Femur (tissue), 1 donor: ENCODE measurements at places on chromosomes 2 and 18.

DNA sequence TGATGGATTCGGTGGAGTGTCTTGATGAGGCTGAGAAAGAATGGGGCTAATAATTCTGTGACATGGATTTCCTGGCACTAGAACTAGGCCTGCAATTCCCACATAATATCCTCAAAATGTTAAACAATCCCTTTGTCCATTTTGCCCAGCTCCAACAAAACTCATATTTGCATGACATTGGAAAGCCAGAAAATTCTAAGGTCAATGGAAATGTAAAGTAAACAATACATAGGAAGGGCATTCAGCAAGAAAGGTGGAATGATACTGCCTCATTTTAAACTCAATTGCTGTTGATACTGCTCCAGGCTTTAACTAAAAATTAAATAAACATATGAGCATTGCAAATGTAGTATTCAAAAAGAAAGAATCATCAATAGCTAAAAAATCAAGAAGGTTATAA is 434.8 kb upstream of the SLC8A1 start:
- DNase-seq = no peak

- no peak for DNase-seq
Observed at GRCh38 chr2:222299906-222300725, 1.3 kb upstream of the PAX3 start.

- no peak for DNase-seq
Observed at GRCh38 chr2:196234672-196235071, 63.3 kb upstream of the STK17B start.

- no peak for DNase-seq
Observed at GRCh38 chr2:174600349-174600748, 2.7 kb upstream of the WIPF1 start.

DNA sequence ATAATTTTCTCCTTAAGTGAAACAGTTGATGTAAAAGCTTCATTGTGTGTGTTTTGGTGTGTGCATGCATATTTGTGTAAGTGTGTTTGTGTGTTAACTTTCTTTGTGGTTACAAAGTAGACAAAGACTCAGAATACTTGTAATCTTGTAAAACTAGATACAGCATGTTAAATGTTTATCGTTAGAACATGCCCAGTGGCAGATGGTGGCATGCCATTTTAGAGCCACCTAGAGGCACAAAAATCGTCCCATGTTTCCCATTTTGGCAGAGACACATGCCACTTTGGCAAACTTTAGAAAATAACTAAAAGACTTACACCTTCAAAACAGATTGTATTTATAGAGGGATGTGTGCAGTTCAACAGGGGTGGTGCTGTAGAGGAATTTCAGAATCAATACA is 224.1 kb downstream of the LRP1B start:
- no peak for DNase-seq

DNA sequence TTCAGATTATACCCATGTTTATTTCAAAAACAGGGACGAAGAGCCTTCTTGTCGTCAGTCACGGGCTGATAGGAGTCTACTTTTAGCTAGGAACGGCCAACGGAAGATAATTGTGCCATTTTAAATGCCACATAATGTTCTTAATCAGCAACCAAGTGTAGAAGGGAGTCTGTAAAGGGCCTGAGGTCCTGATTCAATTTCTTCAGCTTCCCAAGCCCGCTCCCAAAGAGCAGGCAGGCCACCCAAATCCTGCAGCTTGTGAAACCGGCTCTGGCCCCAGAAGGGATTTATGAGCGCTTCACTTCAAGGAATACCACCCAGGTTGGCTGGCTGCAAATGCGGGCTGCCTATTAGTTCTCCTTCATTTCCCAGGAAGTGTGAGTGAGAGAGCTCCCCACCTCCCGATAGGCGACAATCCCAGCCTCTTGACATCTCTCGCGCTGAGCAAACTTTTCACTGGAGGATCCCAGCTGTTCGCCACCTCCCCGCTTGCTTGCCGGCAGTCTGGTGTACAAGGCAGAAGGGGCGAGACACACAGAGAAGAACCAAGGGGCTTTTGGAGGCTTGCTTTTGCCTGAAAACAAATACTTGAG is 272.9 kb downstream of the CDH20 start:
- DNase-seq = peak; percentile 44

DNA sequence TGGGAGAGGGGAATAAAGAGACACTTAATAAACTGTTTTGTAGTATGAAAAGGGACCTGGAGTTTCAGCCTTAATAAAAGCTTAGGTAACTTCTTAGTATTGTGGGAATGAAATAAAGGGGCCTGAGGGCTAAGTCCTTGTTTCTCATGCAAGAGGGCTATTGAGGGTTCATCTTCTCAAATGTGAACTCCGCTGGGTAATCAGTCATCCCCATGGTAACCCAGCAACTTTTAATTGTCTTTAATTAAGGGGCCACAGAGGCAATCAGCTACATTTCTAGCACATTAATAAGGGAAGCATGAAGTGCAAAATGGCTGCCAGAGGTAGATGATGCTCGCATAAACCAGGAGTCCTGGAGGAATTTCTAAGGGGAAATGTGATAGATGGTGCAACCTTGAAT is 1784.2 kb upstream of the CELF4 start:
- DNase-seq = no peak

DNA sequence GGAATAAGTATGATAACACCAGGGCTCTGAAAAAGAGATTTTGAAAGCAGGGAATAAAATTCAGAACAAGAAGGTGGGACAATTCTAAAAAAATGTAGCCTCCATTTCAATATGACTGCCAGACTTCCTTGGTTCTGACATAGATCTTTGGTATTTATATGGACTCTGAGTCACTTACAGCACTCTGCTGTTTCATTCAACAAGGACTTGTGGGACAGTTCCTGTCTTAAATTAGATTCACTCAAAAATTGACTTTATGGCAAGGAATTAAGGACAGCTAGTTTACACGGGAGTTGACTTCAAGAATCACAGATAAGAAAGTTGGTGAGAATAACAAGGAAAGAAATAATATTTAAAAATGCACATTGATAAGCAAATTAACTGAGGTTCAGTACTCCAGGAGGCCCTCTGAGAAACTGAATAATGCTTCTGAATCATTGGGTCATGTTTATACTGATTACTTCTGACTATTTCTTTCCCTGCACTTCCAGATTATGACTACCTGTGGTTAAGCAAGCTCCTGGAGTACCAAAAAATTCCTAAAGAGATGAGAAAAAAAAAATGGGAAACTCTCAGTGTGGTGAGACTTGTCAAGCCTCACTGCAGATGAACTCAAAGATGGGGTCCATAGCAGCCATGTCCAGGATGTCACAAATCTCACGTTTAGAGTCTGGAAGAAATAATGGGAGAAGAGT is 828.3 kb upstream of the PIK3C3 start:
- no peak for DNase-seq

- no peak for DNase-seq
Observed at GRCh38 chr18:59159986-59160385, 20.3 kb downstream of the SEC11C start.
